Kidney (tissue), 22 donors: ENCODE measurements at places on chromosomes 7 and 10.

DNA sequence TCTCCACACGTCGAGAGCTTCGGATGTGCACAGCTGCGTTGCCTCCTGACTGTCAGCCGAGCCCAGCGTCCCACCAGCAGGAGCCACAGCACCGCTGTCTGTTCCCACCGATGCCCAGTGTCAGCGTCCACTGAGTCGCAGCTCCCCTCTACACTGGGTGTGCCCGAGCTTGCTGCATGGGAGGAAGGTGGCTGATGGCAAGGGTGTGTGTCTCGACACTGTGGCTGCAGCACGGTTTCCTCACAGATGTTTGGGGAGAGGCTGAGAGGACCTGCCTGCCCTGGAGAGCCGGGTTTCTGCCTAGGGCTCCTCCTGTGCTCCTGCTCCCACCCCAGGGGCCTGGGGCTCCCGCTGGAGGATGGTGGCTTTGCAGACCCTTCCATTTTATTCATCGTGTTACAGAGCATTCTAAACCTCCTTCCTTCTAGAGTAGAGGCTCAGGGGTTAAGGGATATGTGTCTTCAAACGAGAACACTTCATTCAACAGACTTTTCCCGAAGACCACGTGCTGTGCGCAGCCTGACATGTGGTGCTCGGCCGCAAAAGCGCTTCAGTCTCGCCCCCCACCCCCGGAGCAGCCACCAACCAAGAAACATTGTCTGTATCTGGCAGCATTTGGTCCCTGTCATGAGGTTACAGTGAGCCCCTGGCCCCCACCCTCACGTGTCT is 384.8 kb downstream of the DNAJB6 start:
- no peak overlapping the region for H3K4me3 ChIP-seq
- no peak for DNase-seq
- peaks cover 3% of the 10 kb centered on the region for H3K27me3 ChIP-seq
- H3K4me1 ChIP-seq, result no peaks in the 10 kb centered on the region
- no peak overlapping the region for H3K27ac ChIP-seq

GRCh38 chr10:71849461-71849908 is 1.6 kb downstream of the PSAP start:
- peak overlapping the region; percentile 95 for H3K4me3 ChIP-seq
- peaks cover 19% of the 10 kb centered on the region for H3K4me1 ChIP-seq
- no peak for DNase-seq
- H3K36me3 ChIP-seq, result no peaks in the 10 kb centered on the region
- no peak overlapping the region for H3K27ac ChIP-seq

GRCh38 chr10:88243202-88243744 is 339.8 kb downstream of the RNLS start:
- DNase-seq, result no peak

GRCh38 chr10:12914111-12914510 is 87.4 kb downstream of the CCDC3 start:
- H3K4me1 ChIP-seq, result no peaks in the 10 kb centered on the region
- no peaks in the 10 kb centered on the region for H3K36me3 ChIP-seq
- no peak overlapping the region for H3K27ac ChIP-seq
- no peaks in the 10 kb centered on the region for H3K27me3 ChIP-seq

DNA sequence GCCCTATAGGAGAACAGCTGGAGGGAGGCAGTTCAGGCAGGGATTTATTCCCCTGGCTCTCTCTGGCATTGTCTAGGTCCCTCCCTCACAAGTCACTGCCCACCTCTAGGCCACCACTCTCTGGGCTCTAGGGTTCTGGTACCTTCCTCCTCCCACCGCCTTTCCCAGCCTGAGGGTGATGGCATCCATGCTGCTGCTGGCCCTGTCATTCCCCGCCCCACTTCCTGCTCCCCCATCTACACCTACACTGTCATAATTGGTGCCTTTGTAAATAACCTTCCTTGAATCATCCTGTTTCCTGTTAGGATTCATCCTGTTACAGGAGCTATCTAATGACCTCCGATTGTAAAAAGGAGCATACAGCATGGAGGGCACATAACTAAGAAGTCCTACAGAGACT is 303.3 kb upstream of the COBL start:
- no peak overlapping the region for H3K27ac ChIP-seq
- H3K4me3 ChIP-seq, result no peak overlapping the region
- no peaks in the 10 kb centered on the region for H3K4me1 ChIP-seq
- H3K27me3 ChIP-seq, result no peaks in the 10 kb centered on the region
- DNase-seq, result no peak
